ENCODE measurements at places on chromosomes 1 and 21.

DNA sequence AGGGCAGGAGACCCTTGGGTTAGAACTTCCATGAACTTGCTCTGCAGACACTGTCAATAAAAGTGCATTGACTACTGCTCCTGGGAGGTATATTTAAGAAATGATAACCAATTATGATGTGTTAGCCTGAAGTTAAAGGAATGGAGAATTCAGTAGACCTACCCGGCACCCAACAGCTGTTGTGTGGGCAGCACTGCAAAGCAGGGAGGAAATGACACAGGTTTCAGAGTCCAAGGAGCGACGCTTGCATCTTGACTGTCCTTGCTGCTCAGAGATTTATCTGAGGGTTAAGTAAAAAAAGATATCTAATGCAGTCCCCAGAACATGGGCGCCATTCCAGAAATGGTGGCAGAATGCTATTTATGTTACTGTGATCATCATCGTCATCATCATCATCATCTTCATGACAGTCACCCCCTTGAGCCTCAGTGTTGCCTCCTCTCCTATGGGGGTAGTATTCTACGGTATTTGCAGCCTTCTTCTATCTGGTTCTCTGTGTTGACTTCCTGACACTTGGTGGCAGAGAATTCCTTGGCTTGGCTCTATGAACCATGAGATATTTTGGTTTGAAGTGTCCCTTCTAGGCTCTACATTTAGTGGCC is 225.9 kb downstream of the KAZN start:
- no peak for DNase-seq

DNA sequence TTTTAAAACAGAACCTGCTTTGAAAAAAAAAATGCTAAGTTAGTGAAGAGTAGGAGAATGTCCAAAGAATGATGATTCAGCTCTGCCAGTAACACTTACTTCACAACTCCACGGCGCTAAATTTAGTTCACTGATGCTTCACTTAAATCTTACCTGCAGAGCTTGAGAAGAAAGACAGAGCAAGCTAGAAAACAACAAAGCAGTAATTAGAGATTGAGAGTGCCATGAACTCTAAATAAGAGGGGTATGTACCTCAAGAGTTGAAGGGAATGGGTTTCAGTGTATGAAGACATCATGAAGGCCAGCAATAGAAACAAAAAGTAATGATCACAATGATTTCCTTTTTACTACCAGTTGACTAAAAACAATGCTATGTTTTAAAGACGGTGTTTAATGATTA is 32.8 kb downstream of the EPRS1 start:
- DNase-seq = no peak

GRCh38 chr1:90318431-90318830 is 323.5 kb downstream of the ZNF326 start:
- no peak for DNase-seq

GRCh38 chr21:46559291-46559983 is 45.4 kb downstream of the S100B start:
- peak; percentile 62 for DNase-seq

DNA sequence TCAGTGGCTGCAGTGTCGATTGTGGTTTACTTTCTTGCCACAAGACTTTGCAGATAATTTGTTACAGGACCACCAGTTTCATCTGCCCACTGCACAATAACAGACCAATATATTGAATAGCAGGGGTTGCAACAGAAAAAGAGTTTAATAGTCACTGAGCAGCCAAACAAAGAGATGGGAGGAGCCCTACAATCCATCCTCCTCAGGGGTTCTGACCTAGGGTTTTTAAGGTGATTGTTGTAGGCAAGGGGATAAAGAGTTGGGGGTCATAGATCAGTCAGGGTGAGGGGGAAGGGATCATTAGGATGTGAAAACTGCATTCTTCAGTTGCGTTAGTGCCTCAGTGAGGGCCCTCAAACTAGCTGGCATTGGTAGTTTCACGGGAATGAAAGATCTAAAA is 110.7 kb upstream of the OLFM3 start:
- DNase-seq = no peak

DNA sequence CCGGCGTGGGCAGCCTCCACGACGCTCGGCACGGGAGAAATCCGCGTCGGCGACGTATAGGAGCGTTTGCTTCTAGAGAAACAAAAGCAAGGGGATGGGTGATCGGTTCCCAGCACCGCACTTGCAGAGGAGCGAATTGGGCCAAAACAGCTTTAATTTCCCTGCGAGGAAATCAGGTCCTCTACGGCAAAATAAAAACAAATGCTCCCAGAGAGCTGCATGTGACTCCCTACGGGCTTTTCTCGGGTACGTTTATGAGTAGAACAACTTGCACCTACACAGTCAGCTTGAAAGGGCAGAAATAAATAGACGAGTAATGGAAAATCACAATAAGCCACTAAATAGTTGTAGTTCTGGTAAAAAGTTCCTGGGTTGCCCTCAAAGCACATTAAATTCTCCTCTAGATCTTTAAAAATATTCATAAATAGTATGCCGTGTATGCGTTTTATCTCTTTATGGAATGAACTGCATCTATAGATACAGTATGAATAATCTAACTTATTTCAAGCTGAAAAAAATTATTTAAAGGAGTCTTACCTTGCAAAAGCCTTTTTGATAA is 1.2 kb downstream of the NHLH2 start:
- no peak for DNase-seq

GRCh38 chr1:228281631-228282328 is 73.9 kb downstream of the OBSCN start:
- no peak for DNase-seq

- DNase-seq = peak; percentile 4
Measured at GRCh38 chr1:181061891-181062835, 26.3 kb upstream of the IER5 start.

- peak; percentile 12 for DNase-seq
Measured at GRCh38 chr21:37642493-37642892, 273.8 kb downstream of the KCNJ6 start.

GRCh38 chr1:201622353-201622752 is 83.4 kb downstream of the NAV1 start:
- DNase-seq = no peak

- no peak for DNase-seq
Measured at GRCh38 chr1:94020764-94021579, 100.0 kb downstream of the ABCA4 start.

DNA sequence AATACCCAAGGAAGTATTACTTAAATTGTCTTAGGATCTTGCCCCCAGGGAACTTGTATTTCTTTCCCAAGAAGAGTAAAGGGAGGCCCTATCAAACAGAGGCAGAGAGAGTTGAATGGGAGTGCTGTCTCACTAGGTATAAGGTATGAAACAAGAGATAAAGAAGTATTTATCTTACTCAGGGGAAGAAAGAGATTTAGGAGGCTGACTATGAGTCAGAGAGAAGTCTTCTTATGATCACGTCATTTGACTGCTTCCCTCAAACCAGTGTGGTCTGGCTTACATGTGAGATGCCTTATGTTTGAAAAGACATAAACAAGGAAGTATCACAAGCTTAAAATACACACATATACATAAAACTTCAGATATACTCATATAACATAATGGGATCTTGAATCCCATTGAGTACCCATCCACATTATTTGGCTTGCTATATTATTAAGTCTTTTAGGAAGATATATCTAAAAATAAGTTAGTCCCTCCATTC is 29.6 kb downstream of the DUSP10 start:
- peak; percentile 67 for DNase-seq

GRCh38 chr1:154141240-154141639 is 13.6 kb downstream of the NUP210L start:
- no peak for DNase-seq

- DNase-seq = no peak
Measured at GRCh38 chr1:36910886-36911540, 123.3 kb downstream of the GRIK3 start.

- no peak for DNase-seq
Measured at GRCh38 chr1:30741239-30741894, 16.2 kb downstream of the LAPTM5 start.

Measured in CD4-positive, alpha-beta memory T cell (primary cell).